ENCODE measurements at places on chromosomes 2 and 18.

DNA sequence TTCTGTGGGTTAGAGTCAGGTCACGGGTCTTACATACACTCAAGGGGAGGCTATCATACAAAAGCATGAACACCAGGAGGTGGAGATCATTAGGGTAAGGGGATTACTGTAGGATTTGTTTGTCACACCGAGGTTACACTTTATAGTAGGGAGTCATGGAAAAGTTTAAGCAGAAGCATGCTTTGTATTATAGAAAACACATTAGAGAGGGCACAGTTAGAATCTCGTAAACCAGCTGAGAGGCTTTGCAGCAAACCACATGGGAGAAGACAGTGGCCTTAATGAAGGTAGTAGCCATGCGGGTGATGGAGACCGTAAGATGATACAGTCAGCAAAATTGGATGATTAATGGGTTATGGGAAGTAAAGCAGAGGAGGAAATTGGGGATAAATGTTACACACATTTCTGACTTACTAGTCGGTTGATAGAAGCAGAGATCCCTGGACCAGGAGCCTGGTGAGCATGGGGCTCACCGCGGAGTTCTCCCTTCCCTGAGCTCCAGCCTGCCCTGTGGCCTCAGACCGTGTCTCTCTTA lies 75.6 kb downstream of the MAPRE2 start:
- DNase-seq: no peak

DNA sequence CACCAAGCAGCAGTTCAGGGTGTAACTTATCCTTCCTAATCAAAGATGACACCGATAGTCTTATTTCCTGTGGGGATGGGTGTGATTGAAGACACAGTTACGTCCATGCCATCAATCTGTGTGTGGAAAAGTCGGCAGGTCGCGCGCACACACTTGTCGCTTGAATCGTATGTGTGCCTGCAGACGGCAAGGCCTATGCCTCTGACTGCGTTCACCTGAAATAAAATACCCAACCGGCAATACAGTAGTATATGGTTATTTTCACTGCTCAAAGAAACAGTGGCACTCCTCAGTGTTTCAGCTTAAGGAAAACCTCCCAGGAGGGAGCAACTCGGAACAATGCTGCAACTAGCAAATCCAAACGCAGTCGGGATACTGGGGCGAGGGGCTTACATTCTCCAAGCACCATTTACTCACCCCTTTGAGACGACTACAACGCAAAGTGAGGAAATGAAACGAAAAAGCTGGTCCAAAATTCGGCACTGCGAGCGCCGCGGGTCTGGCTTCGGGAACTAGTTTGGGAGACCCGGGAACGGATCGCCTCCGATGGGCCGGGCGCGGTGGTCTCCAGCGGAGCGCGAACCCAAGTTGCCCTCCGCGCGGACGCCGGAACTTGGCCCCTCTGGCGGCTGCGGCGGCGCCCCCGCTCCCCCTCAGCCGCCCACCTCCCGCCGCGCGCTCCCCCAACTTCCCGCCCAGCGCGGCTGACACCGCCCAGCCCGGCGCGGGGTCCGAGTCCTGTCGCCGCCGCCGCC lies 675 bp downstream of the PRKD3 start:
- DNase-seq: peak; percentile 57

- DNase-seq: no peak
Observed at GRCh38 chr2:33500177-33500576, 23.7 kb downstream of the RASGRP3 start.

DNA sequence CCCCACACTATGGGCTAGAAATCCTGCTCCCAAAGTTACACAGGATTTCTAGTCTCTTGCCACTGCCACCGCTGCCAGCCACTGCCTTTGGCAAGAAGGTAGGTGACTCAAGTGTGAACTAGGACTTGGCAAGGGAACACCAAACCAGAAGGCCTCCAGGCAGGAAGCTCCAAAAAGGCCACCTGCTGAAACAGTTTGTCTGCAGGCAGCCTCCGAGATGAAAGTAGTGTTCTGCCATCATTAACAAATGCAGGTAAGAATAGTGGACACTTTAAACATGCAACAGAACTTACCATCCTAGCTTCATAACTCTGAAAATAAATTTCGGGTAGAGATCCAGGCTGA lies 3.9 kb downstream of the ANKRD44 start:
- no peak for DNase-seq

DNA sequence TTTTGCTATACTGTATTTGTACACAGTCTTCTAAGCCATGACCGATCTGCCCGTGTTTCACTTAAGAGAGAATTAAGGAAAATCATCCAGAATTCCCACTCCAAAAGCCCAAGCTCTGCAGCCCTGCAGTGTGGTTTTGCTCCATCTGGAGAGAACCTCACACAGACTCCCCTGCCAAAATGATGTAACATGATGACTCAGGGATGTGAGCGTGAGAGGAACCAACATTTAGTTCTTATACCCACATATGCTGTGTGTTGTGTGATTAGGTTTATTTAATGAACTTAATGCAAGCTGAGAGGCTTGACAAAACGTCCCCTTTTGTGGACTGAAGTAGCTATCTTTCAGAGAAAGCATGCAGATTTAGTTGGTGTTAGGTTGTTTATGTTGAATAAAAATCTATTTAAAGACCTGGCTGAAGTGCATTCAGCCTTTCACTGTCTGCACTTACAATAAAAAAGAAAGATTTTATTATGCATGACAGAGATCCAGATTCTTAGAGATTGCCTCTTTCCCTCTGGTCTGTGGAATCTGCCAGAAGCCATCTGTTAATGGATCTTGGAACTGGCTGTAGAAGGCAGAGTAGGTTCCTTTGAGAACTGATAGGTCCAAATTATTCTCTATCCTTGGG lies 6.3 kb downstream of the RAB12 start:
- DNase-seq: no peak
